ENCODE measurements at places on chromosomes 16 and 17.

DNA sequence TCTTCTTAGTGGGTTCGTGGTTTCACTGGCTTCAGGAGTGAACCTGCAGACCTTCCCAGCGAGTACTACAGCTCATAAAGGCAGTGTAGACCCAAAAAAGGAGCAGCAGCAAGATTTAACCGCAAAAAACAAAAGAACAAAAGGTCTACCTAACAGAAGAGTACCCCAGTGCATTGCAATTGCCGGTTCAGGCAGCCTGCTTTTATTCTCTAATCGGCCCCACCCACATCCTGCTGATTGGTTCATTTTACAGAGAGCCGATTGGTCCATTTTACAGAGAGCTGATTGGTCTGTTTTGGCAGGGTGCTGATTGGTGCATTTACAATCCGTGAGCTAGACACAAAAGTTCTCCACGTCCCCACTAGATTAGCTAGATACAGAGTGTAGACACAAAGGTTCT is 2.0 kb upstream of the ARRB2 start:
- DNase-seq = no peak

- DNase-seq = peak; percentile 12
Measured at GRCh38 chr16:50505714-50506542, 42.3 kb upstream of the NKD1 start.

DNA sequence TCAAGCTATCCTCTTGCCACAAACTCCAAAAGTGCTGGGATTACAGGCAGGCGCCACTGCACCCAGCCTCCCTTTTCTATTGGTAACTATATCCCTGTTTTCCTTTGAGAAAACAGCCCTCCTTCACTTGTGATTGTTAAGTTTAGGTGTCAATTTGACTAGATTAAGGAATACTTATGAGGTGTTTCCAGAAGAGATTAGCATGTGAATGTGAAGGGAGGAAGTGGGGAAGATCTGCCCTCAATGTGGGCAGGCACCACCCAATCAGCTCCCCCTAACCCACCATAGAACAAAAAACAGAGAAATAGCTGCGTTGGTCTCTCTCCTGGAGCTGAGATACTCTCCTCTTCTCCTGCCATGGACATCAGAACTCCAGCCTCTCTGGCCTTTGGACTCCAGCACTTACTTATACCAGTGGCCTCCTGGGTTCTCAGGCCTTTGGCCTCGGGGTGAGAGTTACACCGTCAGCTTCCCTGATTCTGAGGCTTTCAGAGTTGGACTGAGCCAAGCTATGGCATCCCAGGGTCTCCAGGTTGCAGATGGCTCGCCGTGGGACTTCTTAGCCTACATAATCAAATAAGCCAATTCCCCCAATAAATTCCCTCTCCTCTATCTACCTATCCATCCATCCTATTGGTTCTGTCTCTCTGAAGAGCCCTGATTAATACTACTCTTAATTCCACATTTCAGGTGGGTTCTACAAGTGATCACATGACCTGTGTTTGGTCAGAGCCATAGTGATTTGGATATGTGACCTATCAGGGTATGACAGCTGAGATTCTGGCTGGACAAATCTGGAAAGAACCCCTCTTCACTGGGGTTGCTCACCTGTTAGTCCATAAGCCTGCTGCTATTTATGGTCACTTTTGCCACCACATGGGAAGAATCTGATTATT is 12.0 kb upstream of the STAT3 start:
- DNase-seq = no peak

- no peak for DNase-seq
Measured at GRCh38 chr16:2692251-2692947, 10.1 kb downstream of the KCTD5 start.

GRCh38 chr17:80709090-80709695 is 164.6 kb downstream of the RPTOR start:
- DNase-seq = no peak

GRCh38 chr17:68102318-68102758 is 66.8 kb downstream of the KPNA2 start:
- DNase-seq = no peak

DNA sequence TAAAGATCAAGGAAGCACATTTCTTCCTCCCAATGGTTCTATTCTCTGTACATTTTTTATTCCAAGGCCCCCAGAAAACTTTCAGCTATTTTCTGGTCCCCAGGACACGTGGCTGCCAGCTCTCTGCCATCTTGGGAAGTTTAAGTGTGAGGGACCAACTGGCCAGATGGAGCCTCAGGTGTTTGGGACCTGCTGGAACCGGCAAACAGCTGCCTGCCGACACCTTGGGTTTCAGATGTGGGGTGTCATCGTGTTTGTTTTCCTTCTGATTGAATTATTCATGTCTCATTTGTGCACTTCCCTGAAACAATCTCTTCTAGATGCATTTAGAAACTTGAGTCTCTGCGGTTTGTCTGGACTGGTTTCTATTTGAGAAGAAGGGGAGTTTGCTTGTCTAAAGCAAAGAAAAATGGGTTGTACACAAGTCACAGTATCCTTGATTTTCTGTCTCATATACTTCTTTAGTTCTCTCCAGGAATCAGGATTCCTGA is 386.5 kb downstream of the SLC39A11 start:
- DNase-seq = no peak

- peak; percentile 64 for DNase-seq
Measured at GRCh38 chr17:10614536-10615155, 42.5 kb downstream of the MYH3 start.

DNA sequence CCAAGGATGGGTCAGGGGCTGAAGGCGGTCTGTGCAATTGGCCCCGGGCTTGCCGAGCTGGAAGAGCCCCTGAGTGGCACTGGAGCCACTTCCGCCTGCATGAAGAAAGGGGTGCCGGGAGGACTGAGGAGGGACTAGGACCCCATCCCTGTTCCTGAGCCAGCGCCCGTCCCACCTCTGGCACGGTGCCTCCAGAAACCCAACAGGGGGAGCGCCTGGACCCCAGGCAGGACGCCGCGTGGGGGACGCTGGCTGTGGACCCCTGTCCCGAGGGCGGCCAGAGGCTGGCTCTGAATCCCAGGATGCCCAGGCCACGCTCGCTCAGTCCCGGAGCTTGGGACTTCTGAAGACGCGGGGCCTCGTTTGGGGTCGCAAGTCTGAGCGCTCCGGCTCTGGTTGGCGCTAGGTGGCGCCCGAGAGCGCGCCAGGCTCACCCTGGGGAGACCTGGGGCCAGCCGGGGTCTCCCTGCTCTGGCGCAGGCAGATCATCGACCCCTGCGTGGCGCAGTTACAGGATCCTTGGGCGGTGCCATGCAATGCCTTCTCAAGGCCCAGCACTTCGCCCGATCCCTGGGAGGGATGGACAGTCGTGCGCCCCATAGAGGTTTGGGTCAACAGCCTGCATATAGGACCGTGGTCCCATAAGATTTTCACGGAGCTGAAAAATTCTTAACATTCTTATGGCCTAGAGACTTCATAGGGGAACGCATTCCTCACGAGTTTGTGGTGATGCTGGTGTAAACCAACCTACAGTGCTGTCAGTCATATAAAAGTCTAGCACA is 58.5 kb upstream of the CREBBP start:
- peak; percentile 68 for DNase-seq

DNA sequence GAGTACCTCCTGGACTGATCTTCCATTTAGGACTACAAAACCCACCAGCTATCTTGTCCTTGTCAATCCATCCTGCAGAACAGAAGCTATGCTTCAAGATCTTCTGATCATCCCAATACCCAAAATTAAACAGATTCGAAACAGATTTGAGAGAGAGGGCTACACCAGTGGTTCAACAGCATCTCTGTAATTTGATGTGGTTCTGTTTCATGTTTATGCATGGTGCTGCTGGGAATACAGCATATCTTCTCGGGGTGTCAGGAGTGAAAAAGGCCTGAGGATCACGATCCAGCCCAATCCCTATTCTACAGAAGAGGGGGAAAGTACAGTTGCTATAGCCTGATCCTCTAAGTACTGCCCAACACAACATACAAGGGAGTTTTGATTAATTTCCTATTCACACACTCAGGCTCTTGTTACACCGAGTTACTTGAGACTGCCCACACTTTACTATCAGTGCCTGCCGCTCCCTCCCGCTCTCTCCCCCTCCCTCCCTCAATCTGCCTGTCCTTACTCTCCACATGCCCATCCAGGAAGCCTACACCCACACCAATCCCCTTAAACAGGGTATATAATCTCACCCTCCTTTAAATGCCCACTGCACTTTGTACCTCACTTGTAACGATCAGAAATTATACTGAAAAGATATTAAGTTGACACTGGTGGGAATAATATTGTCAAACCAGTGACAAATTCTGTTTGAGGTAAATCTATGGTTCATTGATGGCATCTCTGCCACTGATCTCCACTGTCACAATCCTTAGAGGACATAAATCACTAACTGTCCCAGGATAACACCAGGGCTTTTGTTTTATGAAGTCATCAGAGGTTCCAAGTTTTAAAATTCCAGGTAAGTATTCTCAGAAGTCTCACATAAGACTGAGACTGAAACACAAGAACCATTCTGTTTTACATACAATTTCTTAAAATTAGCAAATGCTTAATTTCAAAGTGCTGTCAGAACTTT is 89.3 kb upstream of the PLEKHM1 start:
- no peak for DNase-seq

- DNase-seq = no peak
Measured at GRCh38 chr17:47363171-47363570, 39.4 kb downstream of the EFCAB13 start.

DNA sequence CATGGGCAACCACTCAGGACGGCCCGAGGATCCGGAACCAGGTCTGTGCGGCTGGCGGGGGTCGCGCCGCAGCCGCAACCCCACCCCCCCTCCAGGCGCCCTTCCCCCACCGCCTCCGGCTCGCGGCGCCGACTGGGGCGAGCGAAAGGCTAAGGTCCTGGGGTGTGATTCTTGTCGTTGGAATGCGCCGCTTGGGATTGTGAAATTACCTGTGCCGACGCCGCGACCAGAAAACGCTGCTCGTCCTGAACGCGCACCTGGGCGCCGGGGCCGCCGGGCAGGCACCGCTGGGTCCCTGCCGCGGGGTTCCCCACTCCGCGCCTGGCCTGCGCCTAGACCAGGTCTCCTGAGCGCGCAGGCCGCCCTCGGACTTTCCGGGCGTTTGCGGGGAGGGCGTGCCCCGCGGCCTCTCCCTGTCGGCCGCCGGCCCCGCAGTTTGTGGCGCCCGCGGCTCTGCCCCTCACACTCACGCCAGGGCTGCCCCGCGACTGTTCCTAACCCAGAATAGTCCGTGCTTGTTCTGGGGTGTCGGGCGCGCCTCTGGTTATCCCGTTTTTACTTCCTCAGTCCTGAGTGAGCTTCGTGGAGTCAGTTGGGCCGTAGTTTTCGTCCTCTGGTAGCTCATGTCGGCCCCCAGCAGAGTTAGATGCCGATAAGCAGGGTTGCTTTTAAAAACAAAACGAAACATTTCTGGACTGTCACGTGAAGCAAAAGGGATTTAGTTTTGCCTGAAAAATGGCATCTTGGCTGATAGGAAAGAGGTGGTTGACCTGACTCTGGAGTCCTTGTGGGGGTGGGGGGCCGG is 147.2 kb downstream of the SPECC1 start:
- peak; percentile 29 for DNase-seq

DNA sequence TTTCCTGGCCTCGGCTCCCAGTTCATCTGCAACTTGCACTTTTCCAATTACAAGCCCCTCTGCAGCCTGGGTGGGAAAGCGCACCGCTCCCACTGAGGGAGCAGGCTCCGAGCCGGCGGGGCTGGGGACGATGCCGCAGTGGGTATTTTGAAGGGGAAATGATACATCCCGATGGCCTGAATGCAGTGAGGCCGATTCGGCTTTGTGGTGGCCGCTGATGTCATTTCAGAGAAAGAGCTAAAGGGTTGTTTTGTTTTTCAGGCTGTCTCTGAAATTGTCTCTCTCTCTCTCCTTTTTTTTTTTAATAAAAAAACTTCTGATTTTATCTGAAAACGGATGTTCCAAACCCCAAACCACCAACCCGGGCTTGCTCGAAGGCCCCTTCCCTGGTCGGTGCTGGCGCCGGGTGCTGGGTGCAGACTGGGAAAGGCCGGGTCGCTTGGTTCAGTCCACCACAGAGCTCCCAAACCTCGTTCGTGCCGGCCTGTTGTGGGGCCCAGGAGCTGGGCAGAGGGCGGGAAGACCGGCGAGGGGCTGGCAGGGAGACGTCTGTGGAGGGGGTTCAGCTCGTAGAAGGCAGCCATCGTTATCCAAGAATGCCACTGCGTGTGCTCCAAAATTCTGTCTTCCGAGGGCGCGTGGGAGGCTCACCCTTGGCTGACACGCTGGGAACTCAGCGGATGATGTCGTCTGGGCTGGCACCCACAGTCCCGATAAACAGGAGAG is 102.8 kb downstream of the FOXL1 start:
- DNase-seq = no peak

DNA sequence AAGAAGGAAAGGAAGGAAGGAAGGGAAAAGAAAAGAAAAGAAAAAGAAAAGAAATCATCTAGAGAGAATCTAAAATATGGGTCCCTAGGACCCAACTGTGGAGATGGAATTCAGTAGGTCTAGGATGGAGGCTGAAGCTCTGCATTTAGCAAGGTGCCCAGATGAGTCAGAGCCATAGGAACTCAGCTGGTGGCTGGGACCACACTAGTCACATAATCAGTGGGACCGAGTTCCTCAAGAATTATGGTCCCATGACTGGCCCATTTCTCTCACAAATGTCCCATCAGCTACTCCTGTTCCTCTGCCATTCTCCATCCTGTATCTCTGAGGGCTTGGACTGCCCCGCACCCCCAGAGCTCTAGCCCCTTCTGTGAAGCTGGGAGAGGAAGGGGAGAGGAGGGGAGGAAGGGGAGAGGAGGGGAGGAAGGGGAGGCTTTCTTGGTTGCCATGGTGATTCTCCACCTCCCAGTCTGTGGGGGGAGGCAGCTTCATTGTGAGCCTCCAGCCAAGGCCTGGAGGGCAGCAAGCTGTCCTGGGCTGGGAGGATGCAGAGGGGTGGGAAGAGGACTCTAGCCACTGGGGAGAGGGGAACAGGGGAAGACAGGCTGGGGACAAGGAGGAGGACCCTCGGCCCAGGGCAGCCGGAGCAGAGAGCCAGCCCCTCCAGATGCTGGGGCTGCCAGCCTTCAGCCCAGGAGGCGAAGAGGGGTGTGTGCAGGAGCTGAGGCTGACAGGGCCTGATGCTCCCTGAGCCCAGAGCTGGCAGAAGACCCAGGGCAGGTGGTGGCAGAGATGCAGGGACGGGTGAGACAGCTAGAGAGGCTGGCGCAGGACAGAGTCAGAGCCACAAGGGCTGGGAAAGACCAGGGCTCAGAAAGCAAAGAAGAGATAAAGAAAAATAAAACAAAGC is 37.8 kb upstream of the LHX1 start:
- DNase-seq = no peak

DNA sequence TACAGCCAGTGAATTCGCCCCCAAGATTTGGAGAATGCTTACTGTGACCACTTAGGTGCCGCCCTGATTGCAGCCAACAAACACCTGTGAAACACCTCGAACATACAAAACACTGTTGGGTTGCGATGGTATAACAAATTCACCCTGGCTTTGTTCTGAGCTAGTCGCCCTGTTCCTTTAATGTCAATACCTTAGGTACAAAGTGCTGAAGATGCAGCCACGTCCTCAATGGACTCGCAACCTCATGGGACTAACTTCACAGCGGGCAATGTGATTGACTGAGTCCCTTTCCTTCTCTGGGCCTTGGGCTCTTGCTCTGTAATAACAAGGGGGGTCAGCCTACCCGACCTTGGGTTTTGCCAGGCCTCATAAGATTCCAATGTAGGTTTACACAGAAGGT is 28.9 kb upstream of the GOSR2 start:
- DNase-seq = no peak

GRCh38 chr16:17080105-17080504 is 390.7 kb downstream of the XYLT1 start:
- DNase-seq = no peak
